Activated T-helper 9 cell treated with anti-CD3 and anti-CD28 coated beads, Interleukin-2, amount 50 U/mL, for 16 hours (primary cell): ENCODE measurements at places on chromosomes 3 and 15.

DNA sequence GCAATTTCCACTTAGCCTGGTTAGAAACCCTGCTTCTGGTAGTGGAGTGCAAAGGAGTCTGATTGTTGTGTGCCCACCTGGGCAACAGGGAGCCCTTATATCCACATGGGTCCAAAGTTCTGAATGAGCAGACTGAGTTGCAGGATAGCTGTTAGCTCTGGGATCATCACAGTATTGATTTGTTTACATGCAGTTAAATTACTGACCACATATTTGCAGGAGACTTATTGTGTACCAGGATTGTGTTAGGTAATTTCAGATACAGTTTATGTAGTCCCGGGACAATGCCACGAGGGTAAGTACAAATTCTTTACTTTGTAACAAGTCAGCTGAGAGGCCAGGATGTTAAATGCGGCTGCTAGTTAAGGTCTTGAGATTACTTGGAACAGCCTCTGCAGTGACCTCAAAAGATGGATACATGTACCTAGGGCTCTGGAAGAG is 18.8 kb downstream of the ARHGEF26 start:
- no peak for DNase-seq

DNA sequence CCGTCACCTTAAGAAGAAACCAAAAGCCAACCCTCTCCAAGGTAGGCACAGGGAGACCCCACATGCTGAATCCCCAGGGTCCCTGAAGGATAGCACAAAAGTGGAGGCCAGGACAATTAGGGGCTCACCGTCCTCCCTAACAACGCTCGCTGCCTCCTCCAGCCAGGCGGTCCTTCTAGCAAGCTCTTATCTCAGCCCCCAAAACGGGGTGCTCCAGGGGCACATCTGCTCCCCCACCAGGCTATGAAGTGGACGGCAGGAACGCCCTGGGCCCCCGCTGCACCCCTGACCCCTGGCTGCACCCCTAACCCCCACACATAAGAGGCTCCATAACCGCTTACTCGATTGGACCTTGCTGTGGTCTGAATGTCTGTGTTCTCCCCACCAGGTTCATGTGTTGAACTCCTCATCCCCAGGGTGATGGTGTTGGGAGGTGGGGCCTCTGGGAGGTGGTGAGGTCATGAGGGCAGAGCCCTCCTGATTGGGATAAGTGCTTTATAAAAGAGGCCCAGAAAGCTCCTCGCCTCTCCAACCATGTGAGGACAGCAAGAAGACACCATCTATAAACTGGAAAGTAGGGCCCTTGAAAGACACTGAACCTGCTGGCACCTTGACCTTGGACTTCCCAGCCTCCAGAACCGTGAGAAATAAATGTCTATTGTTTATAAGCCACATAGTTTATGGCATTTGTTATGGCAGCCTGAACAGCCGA is 153.3 kb downstream of the NUP210 start:
- no peak for DNase-seq

DNA sequence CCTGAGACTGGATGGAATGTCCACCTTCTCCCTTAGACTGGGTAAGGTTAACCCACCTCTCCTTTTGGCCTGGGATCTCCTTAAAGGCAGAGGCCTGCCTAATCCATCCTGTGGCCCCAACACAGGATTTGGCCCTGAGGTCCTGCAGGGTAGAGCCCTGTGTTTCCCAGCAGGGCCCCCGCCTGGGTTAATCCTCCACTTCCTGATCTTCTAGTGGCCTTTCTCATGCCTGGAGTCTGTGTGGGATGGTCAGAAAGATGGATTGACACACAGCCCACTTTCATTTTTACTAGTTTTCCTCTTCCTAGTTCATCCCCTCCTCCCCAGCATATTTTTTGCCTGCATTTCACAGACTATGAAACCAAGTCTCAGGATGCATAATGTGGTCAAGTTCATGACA is 48.9 kb upstream of the SLC6A6 start:
- no peak for DNase-seq

DNA sequence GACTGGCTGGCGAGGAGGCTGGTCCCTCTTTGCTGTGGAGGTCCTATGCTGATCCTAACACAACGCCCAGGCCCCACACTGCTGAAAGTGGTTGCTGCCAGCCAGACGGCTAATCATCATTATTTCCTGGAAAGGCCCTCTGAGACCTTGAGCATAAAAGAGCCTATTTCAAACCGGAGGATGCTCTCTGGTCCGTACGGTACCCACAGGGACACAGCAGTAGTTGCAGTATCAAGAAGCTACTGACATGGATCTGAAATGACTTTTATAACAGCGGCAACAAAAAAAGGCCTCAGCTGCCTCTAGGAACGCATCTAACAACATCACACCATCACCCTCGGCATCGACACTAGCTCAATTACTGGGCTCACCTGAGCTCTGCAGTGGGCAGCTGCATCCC is 59.1 kb upstream of the FOXB1 start:
- no peak for DNase-seq

GRCh38 chr3:150727653-150728502 is 24.2 kb upstream of the ERICH6 start:
- no peak for DNase-seq

DNA sequence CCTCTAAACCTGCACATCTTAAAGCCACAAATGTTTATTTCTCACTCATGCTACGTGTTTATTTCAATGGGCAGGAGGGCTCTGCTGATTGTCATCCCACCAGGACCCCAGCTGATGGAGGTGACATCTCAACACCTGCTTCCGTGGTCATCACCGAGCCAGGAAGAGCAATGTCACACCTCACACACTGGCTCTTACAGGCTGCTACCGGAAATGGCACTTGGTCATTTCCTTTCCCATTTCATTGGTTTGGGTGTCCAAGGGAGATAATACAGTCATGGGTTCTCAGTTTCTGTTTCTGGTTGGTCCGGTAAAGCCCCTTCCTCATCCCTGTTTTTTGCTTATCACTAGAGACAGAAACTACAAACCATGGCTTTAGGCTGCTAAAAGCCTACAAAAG is 41.9 kb downstream of the ABHD2 start:
- DNase-seq = no peak

DNA sequence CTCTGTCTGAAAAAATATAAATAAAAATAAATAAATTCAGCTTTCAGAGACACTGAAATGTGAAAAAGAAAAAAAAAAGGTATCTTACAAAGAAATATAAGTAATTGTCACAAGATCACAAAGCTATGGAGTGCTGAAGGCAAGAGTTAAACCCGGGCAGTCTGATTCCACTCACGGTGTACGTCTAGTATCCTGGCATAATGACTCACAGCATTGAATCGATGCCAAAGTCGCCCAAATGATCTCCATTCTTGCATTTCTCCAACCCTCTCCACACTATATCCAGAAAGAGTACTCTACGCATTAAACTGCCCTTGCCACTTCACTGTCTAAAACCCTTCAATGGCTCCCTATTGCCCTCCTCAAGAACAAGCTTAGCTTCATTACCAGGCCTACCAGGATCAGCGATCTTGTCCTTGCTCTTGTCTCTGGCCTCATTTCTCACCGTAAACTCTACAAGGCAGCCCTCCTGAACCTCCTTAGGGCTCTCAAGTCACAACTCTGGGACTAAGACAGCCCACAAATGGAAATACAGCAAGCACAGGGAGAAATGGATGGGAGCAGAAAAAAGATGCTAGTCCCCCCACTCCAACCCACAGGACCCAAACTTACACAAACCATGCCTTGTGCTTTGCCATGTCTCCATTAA is 7.7 kb downstream of the SUCLG2 start:
- DNase-seq = no peak

DNA sequence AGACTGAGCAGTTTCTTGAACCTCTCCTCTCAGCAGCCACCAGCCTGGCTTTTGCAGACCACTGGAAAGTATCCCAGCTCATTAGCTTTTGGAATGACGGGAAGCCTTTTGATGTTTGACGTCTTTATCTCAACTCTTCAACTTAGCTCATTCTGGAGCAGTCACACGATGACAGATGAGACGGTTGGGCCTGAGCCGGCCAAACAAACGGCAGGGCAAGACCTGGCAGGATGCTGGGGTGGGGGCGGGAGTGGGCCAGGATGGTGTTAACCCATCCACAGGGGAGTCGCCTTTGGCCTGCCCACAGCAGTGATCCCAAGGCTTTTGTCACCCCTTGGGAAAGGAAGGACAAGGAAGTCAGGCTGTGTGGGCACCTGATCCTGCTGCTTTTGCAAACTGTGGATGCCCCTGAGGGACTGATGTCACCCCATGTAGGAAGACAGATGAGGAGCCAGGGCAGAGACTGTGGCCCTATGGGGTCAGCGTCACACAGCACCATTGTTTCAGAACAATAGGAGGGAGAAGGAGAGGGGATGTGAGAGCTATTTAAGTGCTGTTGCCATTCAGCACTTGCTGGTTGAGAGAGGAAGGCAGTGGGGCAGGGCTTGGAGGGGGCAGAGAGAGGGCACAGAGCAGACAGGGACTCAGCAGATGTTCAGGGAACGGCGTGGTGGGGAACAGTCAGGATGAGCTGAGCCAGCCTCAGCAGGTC is 121.9 kb upstream of the CTDSPL start:
- no peak for DNase-seq

GRCh38 chr15:100529556-100529955 is 806 bp upstream of the CERS3 start:
- DNase-seq = no peak

- DNase-seq = no peak
These were observed 109.4 kb downstream of the SQOR start for GRCh38 chr15:45744236-45744589.

DNA sequence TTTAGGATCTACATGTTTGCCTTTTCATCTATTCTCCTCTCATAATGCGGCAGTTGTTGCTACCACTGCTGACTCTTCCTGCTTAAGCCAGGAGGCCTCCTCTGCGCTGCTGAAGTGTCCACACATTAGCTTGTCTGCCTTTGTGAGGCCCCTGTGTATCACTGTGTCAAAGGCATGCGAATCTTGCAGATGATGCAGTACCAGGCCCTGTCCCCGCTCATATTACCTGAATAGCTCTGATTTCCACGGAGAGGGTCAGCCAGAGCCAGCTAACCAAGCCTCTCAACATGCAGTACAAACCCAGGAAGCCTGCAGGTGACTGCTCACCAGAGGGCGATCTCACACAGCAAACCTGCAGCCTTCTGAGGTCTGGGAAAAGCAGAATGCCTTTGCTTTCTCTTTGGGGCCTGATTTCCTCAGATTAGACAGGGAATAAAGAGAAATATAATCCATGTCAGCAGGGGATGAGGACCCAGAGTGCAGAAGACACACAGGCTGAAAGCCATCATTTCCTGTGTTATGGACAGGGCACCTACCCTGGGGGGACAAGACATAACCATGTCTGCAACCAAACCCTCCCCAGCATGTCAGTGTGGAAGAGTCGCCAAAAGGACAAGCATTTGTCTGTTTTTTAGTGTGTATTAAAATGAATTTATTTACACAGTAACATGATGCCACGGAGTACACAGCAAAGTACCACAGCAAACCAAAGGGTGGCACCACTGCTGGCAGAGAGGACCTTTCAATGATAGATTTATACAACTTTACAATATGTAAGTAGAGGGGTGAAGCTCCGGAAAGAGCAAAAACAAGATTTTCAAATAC is 36.8 kb upstream of the TSPAN3 start:
- DNase-seq = no peak

GRCh38 chr3:31434819-31435218 is 97.9 kb upstream of the STT3B start:
- no peak for DNase-seq

DNA sequence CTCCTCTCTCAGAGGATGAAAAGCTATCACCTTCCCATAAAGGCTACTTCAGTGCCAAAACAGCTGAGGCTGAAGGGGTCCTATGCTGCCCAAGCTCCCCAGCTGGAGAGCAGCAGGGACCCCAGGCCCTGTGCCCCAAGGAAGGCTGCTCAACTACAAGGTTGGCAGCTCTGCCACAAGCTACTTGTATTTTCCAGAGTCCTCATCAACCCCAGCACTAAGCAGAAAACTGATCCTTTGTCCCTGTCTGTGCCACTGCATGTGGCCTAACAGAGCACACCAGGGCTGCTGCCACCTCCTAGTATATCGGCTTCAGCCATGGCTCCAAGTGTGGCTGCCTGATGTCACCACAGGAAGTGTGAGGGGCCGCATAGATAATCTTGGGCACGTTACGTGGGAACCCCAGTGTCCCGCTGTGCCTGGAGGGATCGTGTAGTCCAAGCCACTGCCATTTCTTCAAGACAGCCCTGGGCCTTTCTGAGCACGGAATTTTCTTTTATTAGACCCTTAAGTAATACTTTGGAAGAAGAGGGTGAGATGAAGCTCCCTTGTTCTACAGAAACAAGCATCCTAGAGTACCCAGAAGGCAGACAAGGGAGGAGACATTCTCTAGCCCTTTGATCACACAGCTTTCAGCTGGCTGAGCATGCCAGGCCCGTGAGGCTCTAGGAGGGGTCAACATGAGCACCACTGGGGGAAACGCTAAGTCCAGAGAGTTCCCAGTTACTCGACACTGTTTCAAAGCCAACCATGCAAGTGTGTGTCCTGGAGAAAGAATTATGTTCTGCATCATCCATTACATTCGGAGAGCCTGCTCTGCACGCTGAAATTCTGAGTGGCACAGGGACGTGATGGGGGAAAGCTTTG is 60.7 kb downstream of the CAPN7 start:
- DNase-seq = no peak

GRCh38 chr3:10240799-10241198 is 7.5 kb upstream of the TATDN2 start:
- no peak for DNase-seq

- DNase-seq = no peak
These were observed 43.9 kb downstream of the CCNL1 start for GRCh38 chr3:157116017-157116416.

- DNase-seq = no peak
These were observed 21.3 kb upstream of the LRRC58 start for GRCh38 chr3:120370463-120370862.

DNA sequence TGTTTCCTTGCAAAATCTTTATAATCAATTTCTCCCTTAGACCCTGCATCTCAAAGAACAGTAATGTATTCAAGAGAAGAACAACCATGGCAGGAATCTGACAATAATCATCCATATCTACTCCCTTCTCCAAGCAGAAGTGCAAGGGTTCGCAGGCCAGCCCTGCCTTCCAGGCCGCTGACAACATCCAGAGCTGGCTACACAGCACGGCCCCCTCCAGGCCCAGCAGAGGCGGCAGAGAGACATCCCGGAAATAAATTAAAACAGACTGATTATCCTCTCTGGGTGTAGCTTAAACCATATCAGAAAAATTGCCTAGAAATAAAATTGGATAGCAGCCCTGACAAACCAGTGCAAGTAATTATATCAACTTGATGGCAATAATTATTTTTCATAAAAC is 223.3 kb downstream of the FAM43A start:
- DNase-seq = no peak

DNA sequence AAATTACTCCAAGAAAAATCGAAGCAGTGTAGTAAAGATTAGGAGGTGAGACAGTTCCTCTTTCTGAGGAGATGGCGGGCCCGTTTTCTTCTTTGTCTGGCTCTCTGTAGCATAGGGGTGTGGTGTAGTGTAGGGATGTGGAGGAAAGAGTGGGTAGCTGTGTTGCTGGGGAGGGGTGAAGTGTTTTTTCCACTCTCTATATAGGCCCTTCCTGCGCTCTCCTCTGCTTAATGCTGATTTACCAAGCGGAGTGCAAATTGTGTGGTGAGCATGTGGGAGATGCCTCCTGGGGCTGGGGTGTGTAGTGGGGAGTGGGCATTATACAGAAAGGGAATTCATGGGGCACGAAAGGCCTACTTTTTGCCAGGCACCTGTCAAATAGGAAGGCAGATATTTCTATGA is 94.9 kb downstream of the ST6GAL1 start:
- DNase-seq = peak; percentile 34
